ENCODE measurements at places on chromosomes 6 and 20. TPM values are rescaled to one million over a fixed set of nuclear protein-coding genes. Genes with fewer than 3 reads are reported as not detected.
A peak's percentile ranks its signal among the peaks of the same experiment; 100 is the strongest.

Gene MYT1
- total RNA-seq: 0.83 TPM

GRCh38 chr6:122736616-122737015 is 42.9 kb upstream of the FABP7 start:
- no peak for DNase-seq

- DNase-seq: no peak
Observed at GRCh38 chr6:38352636-38353035, 287.1 kb downstream of the BTBD9 start.

Gene MTFR2
- 7.4 TPM for total RNA-seq

DNA sequence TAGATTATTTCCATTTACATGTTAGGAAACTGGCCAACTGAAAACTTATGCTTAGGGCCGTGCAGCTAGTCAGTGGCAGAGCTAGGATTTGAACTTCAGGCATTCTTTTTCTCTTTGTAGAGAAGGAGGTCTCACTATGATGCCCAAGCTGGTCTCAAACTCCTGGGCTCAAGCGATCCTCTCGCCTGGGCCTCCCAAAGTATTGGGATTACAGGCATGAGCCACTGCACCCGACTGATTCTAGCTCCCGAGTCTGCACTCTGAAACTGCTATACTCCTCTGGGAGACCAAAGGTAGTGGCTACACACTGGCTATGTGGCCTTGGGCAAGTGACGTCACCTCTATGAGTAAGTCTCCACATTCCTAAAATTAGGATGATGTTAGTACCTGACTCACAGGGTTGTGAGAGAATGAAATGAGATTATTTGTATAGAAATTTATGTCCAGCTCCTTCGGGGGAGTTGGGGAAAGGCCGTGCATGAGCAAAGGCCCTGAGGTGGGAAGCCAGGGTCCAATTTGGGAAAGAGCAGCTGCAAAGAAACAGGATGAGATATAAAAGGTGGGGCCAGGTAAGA is 6.4 kb downstream of the PLTP start:
- no peak for DNase-seq

DNA sequence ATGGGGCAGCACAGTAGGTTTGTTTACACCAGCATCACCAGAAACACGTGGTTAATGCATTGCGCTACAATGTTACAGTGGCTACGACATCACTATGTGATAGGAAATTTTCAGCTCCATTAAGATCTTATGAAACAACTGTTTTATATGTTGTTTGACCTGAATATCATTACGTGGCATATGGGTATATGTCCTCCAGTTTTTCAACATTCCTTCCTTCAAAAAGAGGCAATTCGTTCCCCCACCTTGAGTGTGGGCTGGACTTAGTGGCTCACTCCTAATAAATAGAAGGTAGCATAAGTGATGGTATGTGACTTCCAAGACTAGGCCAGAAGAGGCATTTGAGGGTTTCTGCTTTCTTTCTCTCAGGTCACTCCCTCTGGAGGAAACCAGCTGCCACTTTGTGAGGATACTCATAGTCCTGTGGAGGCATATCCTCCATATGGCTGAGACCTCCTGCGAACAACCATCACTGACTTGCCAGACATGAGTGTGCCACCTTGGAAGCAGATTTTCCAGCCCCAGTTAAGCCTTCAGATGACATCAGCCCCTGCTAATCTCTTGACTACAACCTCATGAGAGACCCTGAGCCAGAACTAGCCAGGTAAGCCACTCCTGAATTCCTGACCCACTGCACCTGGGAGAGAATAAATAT is 2.3 kb upstream of the TRAM2 start:
- no peak for DNase-seq

DNA sequence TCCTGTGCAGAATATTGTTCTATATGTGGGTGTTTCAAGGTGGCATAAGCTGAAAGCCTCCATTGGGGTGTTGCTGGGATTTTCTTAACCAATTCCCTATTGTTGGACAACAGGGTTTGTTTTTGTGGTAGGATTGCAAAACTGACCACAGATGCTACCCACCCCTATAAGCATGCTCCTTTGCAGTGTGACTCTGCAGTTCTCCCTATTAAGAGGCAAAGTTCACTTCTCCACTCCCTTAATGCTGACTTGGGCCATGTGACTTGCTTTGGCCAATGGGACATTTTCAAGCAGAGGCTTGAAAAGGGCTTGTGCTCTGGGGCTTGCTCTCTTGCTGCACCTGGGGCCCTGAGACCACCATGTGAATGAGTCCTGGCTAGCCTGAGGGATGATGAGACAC is 8.5 kb upstream of the ANGPT4 start:
- DNase-seq: no peak

DNA sequence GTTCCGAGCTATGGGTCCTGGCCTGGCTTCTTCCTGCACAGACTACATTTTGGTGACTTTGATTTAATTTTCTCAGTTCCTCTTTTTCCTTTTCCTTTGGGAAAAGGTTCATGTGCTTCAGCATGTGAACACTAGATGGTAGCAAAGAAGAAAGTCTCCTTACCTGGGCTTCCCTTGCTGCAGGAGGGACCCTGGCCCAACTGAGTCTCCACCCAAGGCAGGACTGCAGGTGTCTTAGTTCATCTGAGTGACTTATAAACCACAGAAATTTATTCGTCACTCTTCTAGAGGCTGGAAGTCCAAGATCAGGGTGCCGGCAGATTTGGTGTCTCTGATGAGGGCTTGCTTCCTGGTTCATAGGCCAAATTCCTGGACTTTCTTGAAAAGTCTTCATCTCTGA is 163.2 kb downstream of the SYCP2 start:
- DNase-seq: peak; percentile 49

Gene TFAP2C
- total RNA-seq: 9.4 TPM

- DNase-seq: no peak
Observed at GRCh38 chr6:24931718-24932691, 3.8 kb downstream of the RIPOR2 start.

GRCh38 chr6:150142670-150143515 is at the start of gene PPP1R14C:
PPP1R14C (plus strand) TSS chr6:150143044; CDS start chr6:150143193, 149 bp downstream.
- DNase-seq: peak; percentile 82

GRCh38 chr6:113178349-113178748 is 678.8 kb upstream of the MARCKS start:
- no peak for DNase-seq

GRCh38 chr20:38579219-38579910 is 1.6 kb upstream of the ADIG start:
- no peak for DNase-seq

DNA sequence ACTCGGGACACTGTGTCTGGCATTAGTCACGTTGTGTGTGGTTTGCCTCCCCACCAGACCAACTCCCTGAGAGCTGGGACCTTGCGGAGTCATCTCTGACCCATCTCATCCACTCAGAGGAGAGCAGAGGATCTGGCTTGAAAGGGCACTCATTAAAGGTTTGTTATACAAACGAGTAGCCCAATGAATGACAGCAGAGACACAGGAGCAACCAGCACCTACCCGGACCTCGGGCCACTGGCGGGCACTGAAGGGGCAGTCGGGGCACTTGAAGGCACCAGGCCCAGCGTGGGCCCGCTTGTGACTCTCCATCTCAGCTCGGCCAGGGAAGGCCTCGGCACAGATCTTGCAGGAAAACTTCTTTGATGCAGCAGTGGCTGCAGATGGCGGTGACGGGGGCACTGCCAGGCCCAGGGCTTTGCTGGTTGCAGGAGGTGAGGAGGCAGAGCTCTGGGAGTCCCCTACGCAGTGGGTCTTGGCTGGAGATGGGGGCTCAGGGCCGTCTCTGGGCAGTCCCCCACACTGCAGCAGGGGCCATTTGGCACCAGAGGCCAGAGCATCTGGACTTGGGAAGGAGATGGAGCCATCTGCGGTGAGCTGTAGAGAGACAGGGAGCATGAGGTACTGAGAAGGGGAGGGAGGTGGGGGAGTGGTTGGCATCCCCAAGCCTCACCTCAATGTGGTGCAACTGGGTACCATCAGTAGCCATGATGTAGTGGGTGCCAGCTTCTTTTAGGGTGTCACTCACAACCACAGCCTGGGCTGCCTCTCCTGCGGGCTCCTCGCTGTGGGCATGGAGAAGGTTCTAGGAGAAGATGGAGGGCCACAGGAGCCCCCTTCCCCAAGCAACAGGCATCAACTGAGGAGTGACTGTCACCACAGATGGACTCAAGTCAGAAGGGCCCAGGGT is 17.7 kb downstream of the PCIF1 start:
- DNase-seq: no peak

DNA sequence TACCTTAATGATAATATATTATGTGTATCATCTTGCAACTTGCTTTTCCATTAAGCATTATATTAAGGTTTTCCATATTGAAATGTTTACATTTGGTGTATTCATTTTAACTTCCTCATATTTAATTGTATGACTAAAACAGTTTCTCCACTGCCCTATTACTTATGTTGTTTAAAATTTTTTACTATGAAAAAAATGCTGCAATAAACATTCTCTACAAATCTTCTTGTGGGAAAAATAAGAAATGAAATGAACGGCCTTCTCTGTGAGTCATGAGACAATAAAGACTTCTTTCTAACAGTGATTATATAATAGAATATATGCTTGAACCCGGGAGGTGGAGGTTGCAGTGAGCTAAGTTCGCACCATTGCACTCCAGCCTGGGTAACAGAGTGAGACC is 25.5 kb downstream of the FASTKD5 start:
- DNase-seq: no peak

Gene IL17A
- not detected for total RNA-seq

DNA sequence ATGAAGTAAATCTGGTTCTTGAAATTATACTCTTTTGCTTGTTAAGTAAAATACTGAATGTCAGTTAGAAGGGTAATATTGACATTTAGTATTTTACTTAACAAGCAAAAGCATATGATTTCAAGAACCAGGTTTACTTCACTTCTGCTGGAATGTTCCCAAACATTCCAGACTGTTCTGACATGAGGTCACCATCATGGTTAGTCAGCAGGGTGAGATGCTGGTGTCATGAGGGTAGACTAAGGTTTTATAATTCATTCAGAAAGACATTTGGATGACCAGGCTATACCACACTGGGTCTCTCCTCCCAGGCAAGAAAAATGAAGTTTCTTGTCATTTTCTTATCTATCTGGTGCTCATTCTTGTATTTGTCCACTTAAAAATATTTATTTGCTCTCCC is 414.4 kb upstream of the MMS22L start:
- DNase-seq: no peak

Gene FAXC
- total RNA-seq: 10.5 TPM

- peak; percentile 61 for DNase-seq
Observed at GRCh38 chr6:12572896-12573827, 143.4 kb upstream of the PHACTR1 start.

Gene STK4
- 37.7 TPM for total RNA-seq

DNA sequence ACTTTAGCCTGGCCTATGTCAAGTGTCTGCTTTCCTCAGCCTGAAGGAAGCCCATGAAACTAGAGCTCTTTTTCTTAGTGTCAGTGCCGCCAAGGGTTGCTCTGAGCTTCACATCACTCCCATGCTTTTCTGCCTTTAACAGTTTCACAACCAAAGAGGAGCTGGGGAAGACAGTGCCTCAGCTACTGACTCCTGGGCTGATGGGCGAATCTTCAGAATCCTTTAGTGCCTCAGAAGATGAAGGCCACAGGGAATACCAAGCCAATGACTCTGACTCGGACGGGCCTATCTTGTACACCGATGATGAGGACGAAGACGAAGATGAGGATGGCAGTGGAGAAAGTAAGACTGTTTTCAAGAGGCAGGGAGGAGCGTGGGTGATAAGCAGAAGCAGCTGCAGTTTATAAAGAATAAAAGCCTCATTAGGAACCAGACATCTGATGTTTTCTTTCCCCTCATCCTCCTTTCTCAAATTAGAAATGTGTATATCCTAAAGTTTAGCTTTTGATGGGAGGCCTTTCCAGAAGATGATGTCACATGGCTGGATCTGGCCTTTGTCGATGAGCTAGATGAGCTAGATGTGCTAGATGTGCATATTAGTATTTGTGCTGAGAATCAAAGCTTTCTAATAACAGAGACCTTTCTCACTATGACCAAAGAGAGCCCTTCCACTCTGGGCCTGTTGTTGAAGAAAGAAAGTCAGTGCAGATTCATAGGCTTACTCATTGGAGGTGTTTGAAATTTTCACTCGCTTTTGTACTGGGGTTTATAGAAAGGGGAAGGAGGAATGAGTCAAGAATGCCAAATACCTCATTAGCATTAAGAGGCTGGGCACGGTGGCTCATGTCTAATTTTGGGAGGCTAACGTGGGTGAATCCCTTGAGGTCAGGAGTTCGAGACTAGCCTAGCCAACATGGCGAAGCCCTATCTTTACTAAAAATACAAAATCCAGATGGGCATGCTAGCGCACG is 70.7 kb upstream of the LTV1 start:
- no peak for DNase-seq

DNA sequence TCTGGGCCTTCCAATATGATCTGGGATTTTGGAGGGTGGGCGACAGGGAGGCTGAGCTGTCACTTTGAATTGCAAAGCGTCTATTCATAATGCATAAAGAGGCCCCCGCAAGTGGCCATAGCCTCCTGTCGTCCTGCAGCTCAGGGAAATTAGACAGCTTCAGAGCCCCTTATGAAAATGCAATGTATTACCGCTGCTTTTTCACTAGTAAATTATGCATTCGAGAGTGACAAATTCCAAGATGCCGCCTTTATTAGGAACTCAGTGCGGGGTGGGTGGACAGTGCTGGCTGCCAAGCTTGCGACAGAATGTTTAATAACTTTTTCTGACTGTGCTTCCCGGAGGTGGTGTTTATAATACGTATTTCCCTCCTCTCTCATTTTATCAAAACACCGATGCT is 168.5 kb downstream of the DHX35 start:
- no peak for DNase-seq

DNA sequence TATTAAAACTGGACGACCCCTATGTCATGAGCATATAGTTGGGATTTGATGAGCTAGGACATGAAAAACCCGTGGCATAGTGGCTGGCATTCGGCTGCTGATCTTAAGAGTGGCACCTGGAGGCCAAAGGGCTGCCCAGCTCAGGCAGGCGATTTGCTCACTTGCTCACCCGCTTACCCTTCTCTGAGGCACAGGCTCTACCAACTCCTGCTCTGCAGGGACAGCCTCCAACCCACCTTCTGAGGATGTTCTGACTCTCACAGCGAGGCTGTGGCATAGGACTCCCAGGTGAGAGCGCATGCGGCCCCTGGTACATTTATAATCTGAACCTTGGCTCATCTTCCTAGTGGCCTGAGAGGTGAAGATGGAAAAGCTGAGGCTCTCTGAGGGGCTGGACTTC is 995 bp downstream of the RSPO4 start:
- DNase-seq: no peak

Gene IL17F
- not detected for total RNA-seq

DNA sequence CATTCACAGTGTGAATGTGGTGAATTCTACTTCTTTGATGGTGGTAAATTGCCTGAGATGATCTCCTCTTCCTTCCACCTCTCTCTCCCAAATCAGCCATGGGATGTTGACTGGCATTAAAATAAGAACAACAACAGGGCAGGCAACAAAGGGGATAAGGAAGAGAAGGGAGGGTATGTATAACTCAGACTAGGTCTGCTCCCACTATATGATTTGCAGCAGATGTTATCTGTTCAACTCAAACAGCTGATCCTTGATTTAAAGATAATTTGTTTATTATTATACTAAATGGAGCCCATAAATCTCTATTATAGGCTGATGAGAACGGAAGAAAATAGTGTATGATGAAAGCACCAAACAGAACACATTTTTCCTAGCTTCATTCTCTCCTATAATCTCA is 262.0 kb downstream of the BTBD3 start:
- DNase-seq: no peak

Data from GM23338 (cell line).